ENCODE measurements at places on chromosomes 1 and 21.

DNA sequence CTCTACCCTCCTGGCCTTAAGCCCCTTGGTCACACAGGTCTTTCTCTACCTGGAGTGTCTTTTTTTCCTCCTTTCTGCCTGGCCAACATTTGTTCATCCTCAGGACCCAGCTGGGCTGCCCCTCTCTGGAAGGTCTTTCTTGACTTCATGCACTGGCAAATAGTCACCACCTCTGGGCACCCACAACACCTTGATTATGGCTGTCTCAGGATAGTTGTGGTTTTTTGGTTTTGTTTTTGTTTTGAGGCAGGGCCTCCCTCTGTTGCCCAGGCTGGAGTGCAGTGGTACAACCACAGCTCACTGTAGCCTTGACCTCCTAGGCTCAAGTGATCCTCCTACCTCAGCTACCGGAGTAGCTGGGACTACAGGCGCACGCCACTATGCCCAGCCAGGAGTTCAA lies 10.8 kb downstream of the RPS6KA1 start:
- DNase-seq: no peak

DNA sequence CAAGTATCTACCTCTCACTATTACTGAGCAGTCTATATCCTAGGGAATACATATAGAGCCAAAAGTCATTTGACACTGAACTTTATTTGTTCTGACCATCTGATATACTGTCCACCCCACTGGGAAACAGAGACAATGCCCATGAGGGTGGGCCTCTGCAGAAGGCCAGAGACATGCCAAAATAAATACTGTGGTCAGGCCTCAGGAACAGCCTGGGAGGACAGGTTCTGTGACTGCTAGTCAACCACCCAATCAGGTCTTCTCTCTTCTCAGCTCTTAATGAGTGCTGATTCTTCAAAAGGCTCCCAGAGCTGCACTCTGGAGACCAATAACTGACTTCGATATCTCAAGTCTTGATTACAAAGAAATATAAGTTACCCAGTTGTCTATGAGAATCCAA lies 5.5 kb upstream of the ANKRD35 start:
- DNase-seq: no peak

- no peak for DNase-seq
Measured at GRCh38 chr21:39020751-39021477, 162.3 kb downstream of the PSMG1 start.

- no peak for DNase-seq
Measured at GRCh38 chr1:176896216-176896615, 268.3 kb downstream of the ASTN1 start.

DNA sequence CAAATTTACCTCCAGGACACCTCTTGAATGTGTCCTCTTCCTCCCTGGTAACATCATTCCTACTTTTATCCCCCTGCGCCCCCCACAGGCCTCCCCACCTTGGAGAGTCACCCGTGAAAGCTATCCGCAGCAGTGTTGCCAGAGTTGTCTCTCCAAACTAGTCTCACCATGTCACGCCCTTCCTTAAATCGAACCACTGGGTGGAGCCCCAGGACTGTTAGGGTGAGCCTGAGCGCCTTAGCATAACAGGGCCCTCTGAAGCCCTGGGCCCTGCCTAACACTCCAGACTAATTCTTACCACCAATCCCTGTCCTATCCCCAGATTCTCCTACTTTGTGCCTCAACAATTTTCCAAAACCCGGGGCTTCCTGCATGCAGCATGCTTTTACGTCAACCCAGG lies 35.0 kb downstream of the HSD3B2 start:
- no peak for DNase-seq

DNA sequence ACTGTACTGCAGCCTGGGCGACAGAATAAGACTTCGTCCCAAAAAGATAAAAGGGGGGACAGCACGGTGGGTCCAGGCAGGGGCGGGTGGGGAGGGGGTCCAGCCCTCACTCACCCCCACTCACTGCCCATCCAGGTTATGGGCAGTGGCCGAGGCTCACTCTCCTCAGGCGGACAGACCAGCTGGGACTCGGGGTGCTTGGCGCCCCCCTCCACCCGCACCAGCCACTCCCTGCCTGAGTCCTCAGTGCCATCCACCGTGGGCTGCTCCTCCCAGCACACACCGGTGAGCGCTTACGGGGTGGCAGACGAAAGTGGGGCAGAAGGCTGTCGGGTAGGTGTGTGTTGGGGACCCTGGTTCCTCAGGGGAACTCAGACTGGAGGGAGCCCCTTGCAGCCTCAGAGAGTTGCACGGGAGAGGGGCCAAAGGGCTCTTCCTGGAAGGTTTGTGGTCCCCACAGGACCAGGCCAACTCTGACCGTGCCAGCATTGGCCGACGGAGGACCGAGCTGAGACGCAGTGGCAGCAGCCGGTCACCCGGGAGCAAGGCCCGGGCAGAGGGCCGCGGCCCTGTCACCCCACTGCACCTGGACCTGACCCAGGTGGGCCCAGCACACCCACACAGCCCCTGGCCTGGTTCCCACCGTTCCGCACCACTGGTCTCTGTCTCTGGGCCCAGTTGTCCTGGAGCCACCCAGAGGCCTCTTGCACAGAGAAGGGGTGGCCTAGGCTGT lies 6.6 kb downstream of the PLEKHN1 start:
- DNase-seq: no peak

DNA sequence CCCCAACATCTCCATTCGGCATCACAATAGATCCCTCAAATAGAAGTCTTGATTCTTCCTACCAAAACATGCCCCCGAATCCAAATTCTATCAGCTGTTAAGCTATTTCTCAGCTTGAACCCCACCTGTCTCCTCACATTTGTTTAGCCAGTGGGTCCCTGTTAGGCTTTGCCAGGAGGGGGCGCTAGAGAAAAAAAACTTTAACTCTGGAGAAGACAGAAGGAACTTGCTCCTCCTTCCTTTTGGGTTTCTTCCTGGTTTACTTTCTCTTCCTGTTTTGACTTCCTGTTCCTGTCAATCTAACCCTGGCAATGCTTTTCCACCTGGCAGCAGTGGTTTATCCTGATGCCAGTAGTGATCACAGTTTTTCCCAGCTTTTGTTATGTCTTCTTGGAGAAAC lies 95.6 kb upstream of the KCNK1 start:
- no peak for DNase-seq

GRCh38 chr1:37434292-37435225 lies 39.8 kb upstream of the ZC3H12A start:
- DNase-seq: peak; percentile 53
